ENCODE measurements at places on chromosomes 6 and 20. TPM values are rescaled to one million over a fixed set of nuclear protein-coding genes. Genes with fewer than 3 reads are reported as not detected.

Gene CRYBG1
- total RNA-seq: 24.3 TPM

Gene OSTM1
- total RNA-seq: 38.5 TPM

Gene RBM38
- total RNA-seq: 10.5 TPM

Gene BTNL2
- not detected for total RNA-seq

Gene BPIFA1
- not detected for total RNA-seq

Gene EFCAB8
- total RNA-seq: not detected

Gene TNFRSF6B
- total RNA-seq: 10.5 TPM

DNA sequence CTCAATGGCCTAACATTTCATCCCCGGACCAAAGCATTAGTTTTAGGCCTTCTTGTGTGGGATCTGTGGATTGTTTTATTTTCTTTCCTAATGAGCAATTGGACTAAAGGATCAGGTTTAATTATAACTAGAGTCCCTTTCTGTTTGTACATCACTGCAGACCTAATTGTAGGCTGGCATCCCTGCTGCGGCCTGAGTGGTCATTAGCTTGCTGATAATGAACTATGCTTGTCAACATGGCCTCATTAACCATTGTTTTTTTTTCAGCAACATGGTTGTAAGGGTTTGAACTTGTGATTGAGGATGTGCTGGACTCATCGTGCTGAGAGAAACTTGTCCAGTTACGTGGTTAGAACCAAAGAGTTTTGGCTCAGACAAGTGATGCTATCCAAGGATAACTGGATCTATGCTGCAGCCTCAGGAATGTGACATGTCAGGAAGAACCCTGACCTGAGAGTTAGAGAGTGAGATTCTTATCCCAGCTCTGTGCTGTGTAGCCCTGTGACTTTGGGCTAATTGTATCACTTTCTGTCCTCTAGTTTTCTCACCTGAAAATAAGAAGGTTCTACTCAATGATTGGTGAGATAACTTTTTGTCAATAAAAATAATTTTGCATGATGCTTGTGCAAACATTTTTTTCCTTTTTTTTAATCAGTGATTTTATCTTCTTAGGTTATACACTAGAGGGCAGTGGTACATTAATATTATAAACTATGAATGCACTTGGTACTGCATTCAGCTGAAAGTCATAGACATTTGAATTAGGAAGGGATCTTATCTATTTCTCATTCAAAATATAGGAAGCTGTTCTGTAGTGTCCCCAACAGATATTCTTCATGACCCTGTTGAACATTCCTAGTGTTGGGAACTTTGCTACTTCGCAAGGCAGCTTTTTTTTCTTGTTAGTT, 140.9 kb downstream of the RNF144B start:
- no peak for DNase-seq

GRCh38 chr6:81694207-81694606, 58.3 kb downstream of the TENT5A start:
- no peak for DNase-seq

DNA sequence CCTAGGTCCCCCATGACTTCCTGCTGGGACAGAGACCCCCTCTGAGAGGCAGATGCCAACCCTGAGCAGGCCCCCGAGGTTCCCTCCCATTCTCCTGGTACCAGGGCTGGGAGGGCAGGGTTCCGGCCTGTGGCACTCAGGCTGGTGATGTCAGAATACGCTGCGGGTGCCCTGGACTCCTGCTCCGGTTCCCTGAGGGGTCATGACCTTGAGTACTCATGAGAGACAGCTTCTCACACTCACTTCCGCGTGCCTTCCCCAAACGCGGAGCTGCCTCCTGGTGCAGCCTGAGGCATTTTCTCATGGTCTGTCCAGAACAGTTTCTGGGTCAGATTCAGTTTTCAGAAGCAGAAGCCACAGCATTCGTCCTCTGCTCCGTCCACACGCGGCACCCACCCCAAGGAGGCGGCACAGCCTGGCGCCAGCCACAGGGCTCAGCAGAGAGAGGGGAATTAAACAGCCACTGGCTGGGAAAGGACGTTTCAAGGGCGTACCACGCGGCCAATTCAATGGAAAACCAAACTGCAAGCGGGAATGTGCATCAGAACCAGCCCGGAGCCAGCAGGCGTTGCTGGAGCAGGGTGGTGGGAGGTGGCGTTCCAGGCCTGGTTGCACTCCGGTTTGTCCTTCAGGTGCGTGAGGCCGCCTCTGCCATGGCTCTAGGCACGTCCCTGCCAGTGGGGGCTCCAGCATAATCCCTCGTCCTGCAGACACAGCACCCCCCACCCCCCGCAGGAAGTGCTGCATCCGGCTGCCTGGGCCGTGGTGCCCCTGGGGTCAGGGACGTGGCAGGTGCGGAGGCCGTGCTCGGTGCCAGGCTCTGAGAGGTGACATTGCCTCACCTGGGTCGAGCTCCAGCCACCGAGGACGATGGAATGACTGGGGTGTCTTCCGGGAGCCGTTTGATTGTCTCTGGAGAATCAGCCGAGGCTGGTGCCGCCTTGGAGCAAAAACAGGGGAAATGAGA, 58.3 kb upstream of the BHLHE23 start:
- DNase-seq: no peak

GRCh38 chr6:36593569-36594028, 563 bp upstream of the SRSF3 start:
- DNase-seq: no peak

DNA sequence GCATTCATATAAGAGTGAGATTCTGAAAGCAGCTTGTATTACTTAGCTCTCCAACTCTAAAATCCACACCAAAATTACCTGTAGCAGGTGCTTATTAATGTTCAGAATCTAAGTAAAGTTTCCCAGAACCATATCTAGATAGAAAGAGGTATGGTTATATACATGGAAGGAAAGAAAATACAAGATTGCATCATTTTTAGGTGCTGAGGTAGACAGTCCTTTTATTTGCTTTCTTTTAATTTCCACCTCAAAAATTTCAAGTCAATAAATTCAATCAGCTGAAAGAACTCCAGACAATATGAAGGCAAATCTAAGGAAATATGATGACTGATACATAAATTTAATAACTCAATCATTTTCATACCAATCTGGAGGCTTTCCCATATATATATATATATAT, 521.9 kb downstream of the PKHD1 start:
- DNase-seq: no peak

DNA sequence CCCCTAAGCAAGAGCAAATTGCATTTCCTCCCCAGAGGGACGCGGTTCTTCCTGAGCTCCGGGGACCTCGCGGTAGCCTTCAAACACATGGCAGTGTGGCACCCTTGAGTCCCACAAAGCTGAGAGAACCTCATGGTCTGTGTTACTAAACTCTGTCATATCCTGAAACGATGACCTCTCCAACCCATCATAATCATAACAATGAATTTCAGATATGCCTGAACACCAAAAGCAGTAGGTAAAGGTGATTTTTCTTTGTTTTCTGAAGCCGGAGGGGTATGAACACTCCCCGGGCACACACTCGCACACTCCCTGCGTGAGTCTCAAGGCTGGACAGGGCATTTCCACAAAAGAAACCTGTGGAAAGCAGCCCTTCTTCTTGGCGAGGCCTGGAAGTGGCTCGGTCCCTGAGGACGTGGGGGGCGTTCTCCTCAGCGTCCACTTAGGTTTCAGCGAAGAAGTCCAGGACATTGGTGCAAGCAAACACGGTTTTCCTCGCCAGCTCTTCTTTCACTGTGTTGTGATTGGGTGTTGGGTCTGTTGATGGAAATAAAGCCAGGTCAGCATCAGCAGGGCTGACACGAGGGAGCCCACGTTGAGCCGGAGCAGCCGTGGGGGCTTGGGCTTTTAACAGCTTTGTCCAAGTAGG, 183.4 kb downstream of the ERMARD start:
- no peak for DNase-seq

- no peak for DNase-seq
Measured at GRCh38 chr6:95548188-95548786, 29.0 kb upstream of the MANEA start.

DNA sequence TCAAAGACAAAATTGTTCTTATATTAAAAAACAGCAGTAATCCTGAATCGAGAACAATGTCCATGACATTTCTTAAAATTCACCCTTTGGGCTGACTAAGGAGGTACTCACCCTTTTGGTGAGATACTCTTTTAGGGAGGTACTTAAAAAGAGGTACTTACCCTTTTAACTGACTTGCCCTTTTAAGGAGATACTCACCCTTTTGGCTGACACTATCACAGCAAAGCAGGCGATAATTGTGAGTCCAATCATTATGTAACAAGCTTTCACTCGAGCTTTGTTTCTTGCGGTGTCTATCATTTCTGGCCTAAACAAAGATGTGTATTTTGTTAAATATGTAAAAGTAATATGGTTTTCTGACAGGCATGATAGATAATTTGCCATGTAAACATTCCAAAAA, 3.7 kb downstream of the FAM162B start:
- DNase-seq: no peak

GRCh38 chr6:128557081-128557480, 36.7 kb upstream of the PTPRK start:
- DNase-seq: no peak

- no peak for DNase-seq
Measured at GRCh38 chr6:36430351-36430750, 12.3 kb downstream of the PXT1 start.

DNA sequence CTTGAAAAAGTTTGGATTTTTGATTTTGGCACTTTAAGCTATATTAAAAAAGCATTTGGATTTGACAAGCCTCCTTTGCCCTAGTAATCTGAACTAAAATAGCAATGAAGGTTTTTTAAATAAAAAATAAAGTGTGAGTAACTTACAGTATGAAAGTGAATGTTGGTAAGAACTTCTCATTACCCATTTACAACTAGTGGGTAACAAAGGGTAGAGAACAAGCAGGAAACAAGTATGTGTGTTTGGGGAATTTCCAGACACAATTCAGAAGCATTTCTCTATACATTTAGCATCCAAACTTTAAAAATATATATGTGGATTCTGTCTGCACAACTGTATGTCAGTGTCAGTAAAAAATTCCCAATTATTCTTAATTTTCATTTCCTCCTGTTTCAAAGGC, 2.9 kb downstream of the TMEM30A start:
- no peak for DNase-seq

GRCh38 chr6:52360601-52361413, 1.1 kb upstream of the PAQR8 start:
- DNase-seq: no peak

All from omental fat pad (tissue), 4 donors.